Stimulated activated CD8-positive, alpha-beta memory T cell treated with anti-CD3 and anti-CD28 coated beads, Interleukin-4, amount 100 ng/mL, for 4 hours (primary cell): ENCODE measurements at places on chromosomes 6 and 20.

- DNase-seq: no peak
These were observed 759.7 kb downstream of the HDGFL1 start for GRCh38 chr6:23329086-23329485.

- no peak for DNase-seq
These were observed 4.2 kb upstream of the POU3F2 start for GRCh38 chr6:98830146-98830545.

- no peak for DNase-seq
These were observed 166.6 kb upstream of the SOX4 start for GRCh38 chr6:21426841-21427490.

DNA sequence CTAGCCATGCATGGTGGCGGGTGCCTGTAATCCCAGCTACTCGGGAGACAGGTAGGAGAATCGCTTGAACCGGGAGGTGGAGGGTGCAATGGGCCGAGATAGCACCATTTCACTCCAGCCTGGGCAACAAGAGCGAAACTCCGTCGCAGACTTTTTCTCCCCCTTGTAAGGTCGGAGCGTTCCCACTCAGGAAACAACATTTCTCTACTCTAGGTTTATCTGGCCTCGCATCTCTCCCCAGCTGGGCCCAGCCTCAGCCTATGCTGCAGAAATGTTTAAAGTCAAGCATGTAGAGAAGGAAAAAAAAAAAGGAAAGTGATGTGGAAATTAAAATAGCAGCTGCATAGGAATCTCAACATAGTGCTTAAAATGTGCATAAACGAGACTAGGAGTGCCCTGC is 172.3 kb downstream of the TRIM27 start:
- no peak for DNase-seq

- DNase-seq: no peak
These were observed 42.2 kb downstream of the RANBP9 start for GRCh38 chr6:13669476-13669875.

GRCh38 chr20:63090052-63090451 is 83.3 kb upstream of the BHLHE23 start:
- DNase-seq: no peak

GRCh38 chr6:37700620-37700973 is 2.9 kb upstream of the MDGA1 start:
- no peak for DNase-seq

DNA sequence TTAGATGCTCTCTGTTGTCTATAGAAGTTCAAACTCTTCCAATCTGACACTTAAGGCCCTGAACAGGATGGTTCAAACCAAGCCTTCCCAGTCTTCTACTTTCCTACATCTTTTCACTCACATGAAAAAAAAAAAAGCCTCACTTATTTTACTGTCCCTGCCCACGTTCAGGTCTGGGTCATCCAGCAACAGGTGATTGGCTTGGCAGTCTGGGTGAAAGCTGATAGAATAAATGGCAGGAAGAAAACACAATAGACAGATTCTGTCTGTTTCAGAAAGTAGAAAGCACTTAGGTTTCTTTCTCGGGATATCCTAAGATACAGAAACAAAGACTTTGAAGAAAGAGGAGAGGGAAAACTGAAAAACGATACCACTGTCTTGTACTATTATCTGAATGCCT is 61.8 kb upstream of the HSF2 start:
- DNase-seq: no peak

- DNase-seq: no peak
These were observed 260.6 kb upstream of the TAB2 start for GRCh38 chr6:149056777-149057463.

DNA sequence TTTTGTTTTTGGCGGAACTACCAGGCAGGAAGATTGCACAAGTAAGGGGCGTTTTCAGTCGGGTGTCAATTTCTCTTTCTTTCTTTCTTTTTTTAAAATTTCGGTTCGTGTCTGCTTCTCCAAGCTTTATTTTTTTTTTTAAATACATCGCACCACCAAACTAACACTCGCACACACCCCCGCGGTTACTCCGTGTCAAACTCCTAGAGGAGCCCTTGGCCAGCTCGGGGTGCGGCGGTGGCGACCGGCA is 338 bp downstream of the UTRN start:
- no peak for DNase-seq

DNA sequence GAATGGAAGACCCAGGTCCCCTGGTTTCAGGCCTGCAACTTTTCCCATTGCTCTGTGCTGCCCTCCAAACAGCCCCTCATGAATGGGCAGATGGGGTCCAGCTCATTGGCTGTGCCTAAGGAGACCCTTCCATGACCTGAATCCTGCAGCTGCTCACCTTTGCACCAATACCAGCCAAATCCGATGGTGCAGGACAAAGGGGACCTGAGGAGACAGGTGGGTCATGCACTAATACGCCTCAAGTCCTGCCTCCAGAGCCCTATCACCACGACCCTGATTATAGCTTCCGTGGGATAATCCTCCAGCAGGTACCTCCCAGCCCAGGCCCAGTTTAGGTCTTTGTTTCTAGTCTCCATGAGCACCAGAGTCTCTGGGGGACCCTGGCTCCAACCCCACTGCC is 16.8 kb downstream of the TREM1 start:
- DNase-seq: no peak

DNA sequence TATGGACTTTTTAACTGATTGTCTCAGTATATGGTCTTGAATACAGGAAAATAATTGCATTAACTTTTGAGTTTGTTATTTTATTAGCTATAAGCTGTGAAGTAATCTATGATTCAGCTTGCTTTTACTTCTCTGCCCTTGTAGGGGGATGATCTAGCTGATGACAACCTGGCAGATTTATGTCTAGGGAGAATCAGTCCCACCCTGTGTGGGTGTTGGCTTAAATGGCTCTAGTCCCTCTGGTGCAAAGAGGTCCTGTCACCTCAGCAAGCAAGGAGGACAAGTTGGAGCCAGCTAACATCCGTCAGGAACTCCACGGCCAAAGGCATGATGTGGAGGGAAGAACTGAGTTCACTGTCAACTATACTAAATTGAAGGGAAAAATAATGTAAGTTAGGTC is 495.3 kb downstream of the BMP2 start:
- no peak for DNase-seq

DNA sequence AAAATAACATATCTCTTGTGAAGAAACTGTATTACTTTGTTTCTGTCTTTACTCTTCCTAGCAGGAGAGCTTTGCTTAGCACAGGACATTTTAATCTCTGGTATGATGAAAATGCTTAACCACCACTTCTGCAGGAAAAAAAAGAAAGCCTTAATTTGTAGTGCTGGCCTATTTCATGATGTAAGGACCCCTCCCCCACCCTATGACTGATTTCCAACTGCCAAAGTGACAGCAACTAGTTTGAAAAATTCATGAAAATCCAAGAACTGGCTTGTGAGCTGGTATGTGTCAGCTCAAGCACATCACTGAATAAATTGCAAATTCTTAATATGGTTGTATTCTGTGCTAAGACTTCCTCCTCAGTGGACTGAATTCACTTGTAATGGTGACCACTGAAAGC is 125.3 kb downstream of the REV3L start:
- no peak for DNase-seq

DNA sequence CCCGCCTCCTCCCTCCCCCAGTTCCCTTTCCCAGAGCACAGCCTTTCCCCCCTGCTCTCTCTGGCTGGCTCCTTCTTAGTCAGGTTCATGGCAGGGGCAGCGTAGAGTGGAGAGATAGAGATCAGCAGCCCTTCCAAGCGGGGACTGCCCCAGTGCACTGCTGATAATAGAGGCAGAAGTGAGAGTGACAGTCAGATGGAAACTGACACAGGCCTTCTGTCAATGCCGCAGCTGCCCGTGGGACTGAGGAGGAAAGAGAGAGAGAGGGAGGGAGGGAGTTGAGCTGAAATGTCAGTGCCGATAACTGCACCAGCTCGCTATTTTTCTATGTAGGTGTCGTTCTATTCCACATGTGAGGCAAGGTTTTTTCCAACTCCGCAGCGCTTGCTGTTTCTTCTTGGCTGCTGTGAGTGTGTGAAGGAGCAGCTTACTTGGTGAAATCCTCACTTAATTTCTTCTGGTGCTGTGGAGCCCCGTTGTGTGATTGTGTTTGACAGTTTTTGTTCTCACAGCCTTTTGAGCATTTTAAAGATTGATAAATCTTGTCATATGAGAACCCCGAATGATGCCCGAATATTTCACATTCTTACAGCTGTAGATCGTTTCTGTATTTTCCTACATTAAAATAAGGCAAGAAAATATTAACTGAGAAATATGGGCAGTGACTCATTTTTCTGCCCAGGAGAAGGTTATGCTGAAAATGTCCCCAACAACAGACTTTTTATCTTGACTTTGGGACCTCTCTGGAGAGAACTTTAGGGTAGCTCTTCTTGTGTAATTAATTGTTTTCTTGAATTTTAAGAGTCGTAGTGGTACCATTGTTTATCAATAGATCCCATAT is 386.4 kb upstream of the MMS22L start:
- no peak for DNase-seq
